ENCODE measurements at places on chromosomes 13 and 19.

- DNase-seq: no peak
These were observed 76.2 kb downstream of the FOXO1 start for GRCh38 chr13:40590112-40590862.

GRCh38 chr19:8360196-8360595, 3.8 kb upstream of the ANGPTL4 start:
- no peak for DNase-seq

GRCh38 chr19:40253611-40254092, 27.2 kb upstream of the CCNP start:
- DNase-seq: no peak

DNA sequence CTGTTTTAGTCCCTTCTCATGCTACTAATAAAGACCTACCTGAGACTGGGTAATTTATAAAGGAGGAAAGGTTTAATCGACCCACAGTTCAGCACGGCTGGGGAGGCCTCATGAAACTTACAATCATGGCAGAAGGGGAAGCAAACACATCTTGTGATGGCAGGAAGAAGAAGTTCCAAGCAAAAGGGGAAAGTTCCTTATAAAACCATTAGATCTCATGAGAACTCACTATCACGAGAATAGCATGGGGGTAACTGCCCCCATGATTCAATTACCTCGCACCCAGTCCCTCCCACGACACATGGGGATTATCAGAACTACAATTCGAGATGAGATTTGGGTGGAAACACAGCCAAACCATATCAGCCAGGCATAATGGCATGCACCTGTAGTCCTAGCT, 13.0 kb upstream of the STRN4 start:
- DNase-seq: no peak

- DNase-seq: no peak
These were observed 155.2 kb upstream of the IPO5 start for GRCh38 chr13:97798171-97798821.

DNA sequence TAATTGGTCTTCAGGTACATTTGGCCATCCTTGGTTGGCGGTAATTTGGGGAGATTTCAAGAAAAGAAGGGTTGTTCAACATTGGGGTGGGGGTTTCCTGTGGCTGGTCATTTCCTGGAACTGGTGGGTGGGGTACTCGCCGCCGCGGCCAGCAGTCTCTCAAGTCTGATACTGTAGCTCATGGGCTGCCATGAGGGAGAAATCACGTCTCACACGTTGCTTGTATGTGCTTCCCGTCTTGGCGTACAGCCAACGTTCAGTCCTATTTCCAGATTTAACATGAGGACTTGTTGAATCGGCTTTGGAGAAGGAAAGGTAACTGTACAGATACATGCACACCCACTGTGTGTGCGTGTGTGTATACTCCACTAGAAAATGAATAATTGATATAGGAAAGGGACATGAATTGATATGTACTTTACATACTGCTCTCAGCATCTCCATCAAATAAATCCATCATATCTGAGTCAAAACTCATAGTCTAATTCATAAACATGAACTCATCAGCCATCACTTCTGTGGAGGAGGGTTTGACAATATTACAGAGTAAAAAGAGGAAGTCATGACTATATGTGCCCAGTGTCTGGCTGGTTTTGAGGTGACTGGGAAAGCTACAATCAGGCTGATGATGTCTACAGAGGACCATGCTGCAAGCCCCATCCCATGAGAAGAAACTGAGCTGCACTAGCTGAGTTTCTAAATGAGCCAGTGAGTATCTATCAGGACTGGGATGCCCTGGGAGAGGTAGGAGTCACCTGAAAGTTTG, 418.1 kb downstream of the TSHZ3 start:
- no peak for DNase-seq

DNA sequence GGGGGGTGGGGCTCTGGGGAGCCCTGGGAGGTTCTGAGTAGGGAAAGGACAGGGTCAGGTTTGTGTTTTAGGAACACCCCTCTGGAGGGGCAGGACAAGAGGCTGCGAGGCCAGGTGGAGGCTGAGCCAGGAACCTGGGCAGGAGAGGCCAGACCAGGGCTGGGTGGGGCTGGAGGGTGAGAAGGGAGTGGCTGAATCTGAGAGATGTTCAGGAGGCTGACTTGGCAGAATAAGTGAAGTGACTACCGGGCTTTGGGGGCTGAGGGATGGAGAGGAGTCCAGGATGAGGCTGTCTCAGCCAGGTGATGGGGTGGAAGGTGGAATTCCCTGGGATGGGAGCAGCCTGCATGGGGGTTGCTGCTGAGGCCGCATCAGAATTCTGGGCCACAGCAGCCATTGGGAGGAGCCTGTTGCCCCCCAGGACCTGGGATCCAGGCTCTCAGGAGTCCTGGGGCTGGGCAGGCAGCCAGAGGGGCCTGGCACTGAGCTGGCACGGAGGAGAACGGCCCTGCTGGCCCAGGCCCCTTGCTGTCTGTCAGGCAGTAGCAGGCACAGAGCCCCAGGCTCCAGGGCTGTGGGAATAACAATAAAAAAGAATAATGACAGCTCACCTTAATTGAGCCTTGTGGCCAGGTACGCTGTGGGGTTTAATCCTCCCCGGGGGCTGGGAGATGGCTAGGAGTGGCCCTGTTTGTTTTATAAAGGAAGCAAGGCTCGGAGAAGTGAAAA, 3.3 kb downstream of the PPP5C start:
- DNase-seq: no peak

- no peak for DNase-seq
These were observed 21.7 kb upstream of the RXFP2 start for GRCh38 chr13:31717583-31717982.

DNA sequence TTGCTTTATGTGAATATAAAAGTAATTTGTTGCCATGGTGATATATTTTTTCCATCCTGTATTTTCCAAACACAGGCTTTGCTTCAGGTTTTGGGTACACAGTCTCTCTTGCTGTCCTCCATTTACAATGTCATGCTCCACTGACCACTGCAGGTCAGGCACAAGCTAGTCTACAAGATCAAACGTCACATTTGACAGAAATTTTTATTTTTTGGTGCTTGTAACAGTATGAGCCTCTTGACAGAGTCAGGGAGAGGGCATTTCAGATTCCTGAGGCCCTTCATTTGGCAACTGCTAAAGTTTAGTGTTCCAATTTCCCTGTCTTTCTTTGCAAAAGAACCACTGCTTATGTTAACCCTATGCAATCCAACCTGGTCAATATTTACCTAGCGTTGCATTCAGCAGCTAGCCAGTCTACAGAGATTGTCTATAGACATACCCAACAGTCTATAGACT, 175.0 kb downstream of the RFC3 start:
- DNase-seq: no peak
